ENCODE measurements at places on chromosomes 12 and 14. TPM values are rescaled to one million over a fixed set of nuclear protein-coding genes. Genes with fewer than 3 reads are reported as not detected.

Gene NEUROD4
- total RNA-seq: not detected

Gene TCL1B
- total RNA-seq: not detected

Gene NANOG
- not detected for total RNA-seq

DNA sequence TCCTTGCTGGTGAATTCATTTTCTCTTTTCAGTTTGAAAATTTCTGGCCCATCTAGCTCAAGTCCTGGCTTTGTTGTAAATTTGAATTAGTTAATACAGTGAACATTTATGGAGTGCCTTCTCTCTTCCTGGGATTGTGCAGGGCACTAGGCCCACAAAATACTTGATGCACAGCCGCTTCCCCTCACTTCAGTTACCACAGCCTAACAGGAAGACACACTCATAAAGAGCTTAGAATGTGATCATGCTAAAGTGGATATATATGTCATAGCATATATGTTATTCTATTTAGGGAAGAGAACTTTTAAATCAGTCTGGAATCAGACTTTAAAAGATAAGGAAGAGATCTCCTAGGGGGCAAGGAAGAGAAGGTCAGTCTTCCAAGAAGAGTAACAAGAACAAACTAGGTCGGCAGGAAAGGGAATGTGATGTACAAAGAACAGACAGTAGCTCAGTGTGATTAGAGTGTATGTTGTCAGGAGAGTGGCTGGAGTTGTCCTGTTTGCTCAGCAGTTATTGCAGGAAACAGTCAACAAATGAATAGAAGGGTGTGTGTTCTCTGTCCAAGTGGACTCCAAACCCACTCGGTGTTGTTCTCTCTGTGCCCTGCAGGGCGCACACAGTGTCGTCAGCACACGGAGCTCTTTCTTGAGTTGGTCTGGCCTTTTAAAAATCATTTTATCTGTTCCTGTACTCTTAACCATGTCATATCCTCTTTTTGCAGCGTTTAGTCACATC, 74.4 kb downstream of the DAAM1 start:
- no peak overlapping the region for H3K27ac ChIP-seq
- no peak for DNase-seq

DNA sequence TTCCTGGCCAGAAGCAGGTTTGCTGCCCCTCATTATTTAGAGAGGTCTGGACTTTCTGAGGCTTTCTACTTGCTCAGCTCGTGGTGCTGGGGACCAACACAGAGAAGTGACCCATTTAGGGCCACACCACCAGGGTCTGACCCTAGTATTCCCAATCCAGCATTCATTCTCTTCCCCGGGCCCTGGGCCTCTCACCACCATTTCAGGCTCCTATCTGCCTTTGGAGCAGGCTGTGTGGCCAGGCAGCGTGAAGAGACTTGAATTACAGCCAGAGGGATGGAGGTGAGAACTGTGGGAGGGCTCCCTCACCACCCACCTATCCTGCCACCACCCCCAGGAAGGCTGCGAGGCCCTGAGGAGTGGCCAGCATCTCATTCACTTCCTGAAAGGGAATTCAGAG, 24.6 kb downstream of the FAM222A start:
- DNase-seq: peak; percentile 15
- no peak overlapping the region for H3K27ac ChIP-seq
- H3K27me3 ChIP-seq: peaks cover 28% of the 10 kb centered on the region
- no peaks in the 10 kb centered on the region for H3K4me1 ChIP-seq
- H3K4me3 ChIP-seq: no peak overlapping the region
- H3K36me3 ChIP-seq: no peaks in the 10 kb centered on the region

DNA sequence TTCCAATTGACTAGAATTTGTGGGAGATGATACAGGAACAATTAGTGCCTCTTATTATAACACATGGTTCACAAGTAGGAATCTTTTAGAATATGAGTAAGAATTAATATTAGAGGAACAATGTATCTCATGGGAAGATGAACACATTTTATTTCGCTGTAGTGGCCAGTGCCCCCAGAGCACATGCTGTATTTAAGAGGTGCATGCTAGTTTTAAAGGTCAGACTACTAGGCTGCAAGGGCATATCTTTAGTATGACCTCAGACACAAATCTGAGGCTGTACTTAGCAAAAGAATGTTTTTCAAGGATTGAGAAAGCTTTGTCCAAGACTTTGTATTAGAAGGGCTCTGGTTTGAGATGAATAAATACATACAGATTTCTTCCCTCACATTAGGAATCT, 586.9 kb downstream of the CCER1 start:
- no peak for DNase-seq
- no peaks in the 10 kb centered on the region for H3K27me3 ChIP-seq
- no peaks in the 10 kb centered on the region for H3K4me1 ChIP-seq
- no peak overlapping the region for H3K27ac ChIP-seq
- no peaks in the 10 kb centered on the region for H3K36me3 ChIP-seq

DNA sequence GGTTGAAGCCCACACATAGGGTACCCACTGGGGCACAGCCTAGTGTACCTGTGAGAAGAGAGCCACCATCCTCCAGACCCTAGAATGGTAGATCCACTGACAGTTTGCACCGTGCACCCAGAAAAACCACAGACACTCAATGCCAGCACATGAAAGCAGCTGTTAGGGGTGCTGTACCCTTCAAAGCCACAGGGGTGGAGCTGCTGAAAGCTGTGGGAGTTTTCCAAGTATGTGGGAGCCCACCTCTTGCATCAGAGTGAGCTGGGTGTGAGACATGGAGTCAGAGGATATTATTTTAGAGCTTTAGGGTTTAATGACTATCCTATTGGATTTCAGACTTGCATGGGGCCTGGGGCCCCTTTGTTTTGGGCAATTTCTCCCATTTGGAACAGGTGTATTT, 30.5 kb downstream of the TSPAN19 start:
- no peak for DNase-seq
- no peaks in the 10 kb centered on the region for H3K36me3 ChIP-seq
- no peaks in the 10 kb centered on the region for H3K4me1 ChIP-seq
- H3K27me3 ChIP-seq: peaks cover 2% of the 10 kb centered on the region

GRCh38 chr12:107748472-107748871, 12.5 kb downstream of the PRDM4 start:
- no peak for DNase-seq
- no peaks in the 10 kb centered on the region for H3K27me3 ChIP-seq
- H3K4me1 ChIP-seq: no peaks in the 10 kb centered on the region
- no peak overlapping the region for H3K4me3 ChIP-seq
- H3K36me3 ChIP-seq: peaks cover 21% of the 10 kb centered on the region

- H3K36me3 ChIP-seq: no peaks in the 10 kb centered on the region
- peaks cover 33% of the 10 kb centered on the region for H3K27me3 ChIP-seq
- H3K4me3 ChIP-seq: no peak overlapping the region
- no peaks in the 10 kb centered on the region for H3K4me1 ChIP-seq
- H3K27ac ChIP-seq: no peak overlapping the region
- DNase-seq: no peak
Measured at GRCh38 chr12:52216100-52216499, 16.9 kb upstream of the KRT7 start.

DNA sequence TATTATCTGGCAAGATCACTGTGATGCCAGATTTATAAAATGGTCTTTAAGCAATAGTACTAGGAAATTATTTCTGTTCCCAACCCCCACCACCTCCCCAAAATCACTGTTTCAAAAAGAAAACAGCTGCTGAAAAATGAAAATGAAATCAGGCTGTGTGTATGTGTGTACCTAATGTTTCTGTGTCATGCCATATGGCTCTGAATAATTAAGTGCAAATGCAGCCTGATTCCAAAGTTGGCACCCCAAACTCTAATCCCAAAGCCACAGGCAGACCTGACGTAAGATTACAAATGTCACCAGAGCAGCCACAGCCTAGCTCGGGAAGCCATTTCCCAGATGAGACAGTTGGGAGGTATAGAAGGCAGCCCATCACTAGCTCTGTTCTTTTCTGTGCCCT, 175.5 kb downstream of the MED13L start:
- H3K36me3 ChIP-seq: peaks cover 23% of the 10 kb centered on the region
- H3K4me1 ChIP-seq: peaks cover 4% of the 10 kb centered on the region
- no peak overlapping the region for H3K27ac ChIP-seq
- DNase-seq: no peak
- no peak overlapping the region for H3K4me3 ChIP-seq
- H3K27me3 ChIP-seq: no peaks in the 10 kb centered on the region

GRCh38 chr12:94405413-94406116, 54.1 kb downstream of the CEP83 start:
- peaks cover 10% of the 10 kb centered on the region for H3K4me1 ChIP-seq
- H3K4me3 ChIP-seq: peak overlapping the region; percentile 27
- DNase-seq: no peak
- H3K27ac ChIP-seq: no peak overlapping the region
- no peaks in the 10 kb centered on the region for H3K27me3 ChIP-seq
- H3K36me3 ChIP-seq: peaks cover 15% of the 10 kb centered on the region

DNA sequence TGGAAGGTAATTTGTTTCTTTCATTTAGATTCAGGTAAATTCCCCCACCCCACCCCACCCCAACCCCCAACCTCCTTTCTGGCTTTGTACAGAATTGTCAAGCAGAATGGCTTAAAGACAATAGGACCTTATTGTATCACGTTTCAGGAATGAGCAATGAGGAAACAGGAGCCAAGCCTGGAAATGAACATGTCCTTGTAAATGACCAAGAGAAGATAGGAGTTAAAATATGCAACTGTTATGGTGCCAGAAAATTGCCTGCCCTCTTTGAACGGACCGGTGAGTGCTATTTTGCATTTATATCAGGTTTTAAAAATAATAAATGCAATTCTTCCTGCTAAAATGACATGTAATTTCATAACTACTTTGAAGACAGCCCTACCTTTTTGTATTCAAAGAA, 141.6 kb upstream of the PELI2 start:
- H3K36me3 ChIP-seq: no peaks in the 10 kb centered on the region
- H3K27ac ChIP-seq: no peak overlapping the region
- no peak overlapping the region for H3K4me3 ChIP-seq
- no peaks in the 10 kb centered on the region for H3K4me1 ChIP-seq

GRCh38 chr14:90698379-90698869, 117.8 kb downstream of the TTC7B start:
- DNase-seq: no peak
- peaks cover 5% of the 10 kb centered on the region for H3K27me3 ChIP-seq
- H3K27ac ChIP-seq: no peak overlapping the region

All from activated naive CD8-positive, alpha-beta T cell treated with anti-CD3 and anti-CD28 coated beads, Interleukin-2, amount 10 ng/mL, durations not matched to agents 7 days and 5 days (primary cell).